ENCODE measurements at places on chromosomes 2 and 18. TPM values are rescaled to one million over a fixed set of nuclear protein-coding genes. Genes with fewer than 3 reads are reported as not detected.

Gene CFAP65
- polyA plus RNA-seq, result not detected

- DNase-seq, result peak; percentile 73
These were observed 11.0 kb downstream of the ERFE start for GRCh38 chr2:238169708-238170251.

DNA sequence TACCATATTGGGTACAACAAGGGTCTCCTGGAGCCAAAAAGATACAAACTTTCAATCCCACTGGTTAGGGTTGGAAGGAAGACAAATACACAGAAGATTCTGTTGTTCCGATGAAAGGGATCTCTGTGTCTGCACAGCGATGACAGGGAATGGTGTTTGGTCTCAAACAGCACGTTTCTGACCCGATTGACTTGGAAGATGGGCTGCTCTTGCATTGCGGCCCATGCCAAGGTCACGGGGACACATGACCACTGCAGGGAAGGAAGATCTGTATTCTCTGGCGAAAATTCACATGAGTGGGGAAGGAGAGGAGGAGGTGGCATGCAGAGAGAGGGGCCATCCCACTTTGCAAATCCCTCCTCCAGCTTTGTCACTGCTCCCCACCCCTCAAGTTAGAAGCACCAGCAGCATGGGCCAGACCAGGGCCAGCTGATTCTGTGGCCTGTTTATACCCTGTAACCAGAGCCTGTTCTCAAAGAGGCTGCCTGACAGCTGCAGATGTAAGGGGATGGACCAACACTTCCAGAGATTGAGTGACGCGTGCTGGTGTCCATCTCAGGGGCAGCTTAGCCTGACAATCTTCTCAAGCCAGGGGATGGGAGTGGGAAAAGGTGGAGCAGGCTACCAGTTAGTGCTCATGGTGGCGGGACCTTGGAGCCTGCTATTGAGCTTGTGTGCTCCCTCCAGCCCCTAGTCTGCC, 57.2 kb downstream of the TNP1 start:
- DNase-seq, result no peak

Gene MAL
- not detected for polyA plus RNA-seq

- no peak for DNase-seq
These were observed 4.2 kb downstream of the GDF7 start for GRCh38 chr2:20671036-20671735.

GRCh38 chr2:114082731-114083433, 193.0 kb downstream of the ACTR3 start:
- no peak for DNase-seq

DNA sequence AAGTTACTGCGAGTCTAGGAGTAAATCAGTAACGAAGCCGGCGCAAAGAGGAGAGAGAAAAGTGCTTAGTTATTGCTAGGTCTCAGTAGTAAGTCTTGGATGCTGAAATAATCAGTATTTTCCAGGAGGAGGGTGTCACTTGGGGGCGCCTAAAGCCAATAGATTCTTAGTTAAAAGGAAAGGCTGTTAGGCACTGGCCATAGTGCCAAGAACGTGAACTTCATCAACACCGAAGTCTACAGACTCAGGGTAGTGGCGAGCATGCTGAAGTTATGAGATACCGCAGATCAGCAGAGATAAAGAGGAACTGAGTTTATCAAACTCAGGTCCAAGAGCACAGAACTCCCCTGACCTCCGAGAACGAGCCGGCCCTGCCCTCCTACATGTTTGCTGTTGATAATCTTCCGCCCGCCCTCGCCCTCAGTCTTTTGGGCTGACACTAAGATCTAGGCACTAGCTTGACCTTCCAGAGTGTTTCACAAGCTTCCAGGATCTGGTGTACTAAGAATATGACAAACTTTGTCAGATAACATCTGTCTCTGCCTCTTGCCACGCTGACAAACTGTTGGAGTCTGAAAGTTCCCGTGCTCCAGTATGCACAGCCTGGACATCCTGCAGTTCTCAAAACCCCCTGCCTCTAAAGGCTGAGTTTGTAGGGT, 49.2 kb downstream of the CYB5A start:
- no peak for DNase-seq

GRCh38 chr2:224286923-224287322, 115.0 kb downstream of the FAM124B start:
- DNase-seq, result no peak

GRCh38 chr18:43159086-43159770, 43.7 kb upstream of the RIT2 start:
- DNase-seq, result no peak

DNA sequence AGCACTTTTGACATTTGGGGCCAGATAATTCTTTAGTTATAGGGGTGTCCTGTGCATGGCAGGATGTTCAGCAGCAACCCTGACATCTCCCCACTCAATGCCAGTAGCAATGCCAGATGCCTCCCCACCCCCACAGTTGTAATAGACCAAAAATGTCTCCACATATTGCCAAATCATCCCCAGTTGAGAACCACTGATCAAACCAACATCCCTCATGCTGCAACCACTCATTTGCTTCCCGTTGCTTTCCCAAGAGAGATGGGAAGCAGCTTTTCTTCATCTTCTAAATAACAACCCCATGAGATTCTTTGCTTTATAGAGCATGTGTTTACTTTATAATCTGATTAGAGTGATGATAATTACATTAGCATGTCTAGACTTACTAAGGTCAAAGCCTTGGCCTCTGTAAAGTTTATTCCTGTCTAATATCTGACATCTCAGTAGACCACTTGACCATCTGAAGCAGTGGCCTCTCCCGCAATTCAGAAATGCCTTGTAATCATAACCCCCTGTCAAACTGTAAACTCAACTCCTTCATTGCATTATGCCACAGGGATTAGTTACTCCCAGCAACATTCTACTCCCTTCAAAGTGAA, 28.7 kb upstream of the C1D start:
- no peak for DNase-seq

- peak; percentile 57 for DNase-seq
These were observed 90.8 kb downstream of the CCBE1 start for GRCh38 chr18:59606193-59607077.

- no peak for DNase-seq
These were observed 308.7 kb downstream of the LRATD1 start for GRCh38 chr2:14941151-14941631.

DNA sequence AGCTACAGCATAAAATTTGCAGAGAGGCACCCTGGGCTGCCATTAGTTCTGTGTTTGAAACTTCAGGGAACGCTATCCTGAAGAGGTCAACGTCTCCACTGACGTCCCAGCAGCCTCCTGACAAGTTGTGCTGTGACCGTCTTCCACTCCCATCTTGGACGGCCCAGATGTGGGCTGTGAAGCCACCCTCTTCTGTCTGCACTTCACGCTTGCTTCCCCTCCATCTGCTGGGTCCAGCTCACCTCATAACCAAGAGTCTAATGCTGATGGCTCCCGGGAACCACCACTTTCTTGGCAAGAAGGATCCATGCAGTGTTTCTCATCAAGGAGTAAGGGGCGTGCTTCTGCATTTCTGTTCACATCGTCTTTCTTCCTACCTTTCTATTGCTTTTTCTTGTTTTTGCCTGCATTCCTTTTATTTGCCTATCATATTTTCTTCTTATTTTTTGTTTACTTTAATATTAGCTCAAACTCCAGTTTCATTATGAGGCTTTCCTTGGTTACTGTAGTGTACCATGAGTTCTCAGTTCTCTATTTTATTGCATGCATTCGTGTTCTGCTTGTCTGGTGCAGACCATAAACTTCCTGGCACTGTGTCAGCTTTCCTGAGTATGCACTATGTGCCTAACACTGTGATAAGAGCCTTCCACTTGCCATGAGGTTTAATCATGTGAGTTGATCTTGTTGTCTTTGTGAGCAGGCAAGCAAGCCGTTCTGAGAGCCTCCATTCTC, 631.8 kb upstream of the RAB6C start:
- no peak for DNase-seq

GRCh38 chr2:116917196-116917595, 897.3 kb upstream of the DDX18 start:
- DNase-seq, result no peak

Gene PRSS56
- not detected for polyA plus RNA-seq

Gene KCNE4
- polyA plus RNA-seq, result 16.6 TPM

Gene IL1F10
- not detected for polyA plus RNA-seq

GRCh38 chr2:168694173-168694572, 108.3 kb upstream of the NOSTRIN start:
- DNase-seq, result no peak

Gene TGFA
- 0.06 TPM for polyA plus RNA-seq

Gene TPRKB
- 16.0 TPM for polyA plus RNA-seq

Gene TMEM163
- not detected for polyA plus RNA-seq

DNA sequence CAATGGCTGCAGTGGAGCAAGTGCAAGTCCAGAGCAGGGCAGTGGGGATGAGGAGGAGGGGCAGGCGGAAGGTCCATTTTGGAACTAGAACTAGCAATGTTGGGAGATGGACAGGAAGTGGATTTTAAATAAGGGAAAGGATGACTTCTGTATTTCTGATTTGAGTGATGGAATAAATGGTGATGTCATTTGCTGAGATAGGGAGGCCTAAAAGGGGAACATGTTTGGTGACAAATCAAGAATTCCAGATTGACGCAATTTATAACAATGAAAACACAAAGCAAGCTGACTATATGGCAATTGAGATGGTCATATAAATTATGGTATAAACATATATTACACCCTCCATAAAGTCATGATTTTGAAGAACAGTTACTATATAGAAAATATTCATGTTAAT, 209.3 kb downstream of the SS18 start:
- DNase-seq, result no peak
